ENCODE measurements at places on chromosomes 11 and 22.

GRCh38 chr11:117841551-117842031 is 17.0 kb upstream of the FXYD2 start:
- DNase-seq: no peak

DNA sequence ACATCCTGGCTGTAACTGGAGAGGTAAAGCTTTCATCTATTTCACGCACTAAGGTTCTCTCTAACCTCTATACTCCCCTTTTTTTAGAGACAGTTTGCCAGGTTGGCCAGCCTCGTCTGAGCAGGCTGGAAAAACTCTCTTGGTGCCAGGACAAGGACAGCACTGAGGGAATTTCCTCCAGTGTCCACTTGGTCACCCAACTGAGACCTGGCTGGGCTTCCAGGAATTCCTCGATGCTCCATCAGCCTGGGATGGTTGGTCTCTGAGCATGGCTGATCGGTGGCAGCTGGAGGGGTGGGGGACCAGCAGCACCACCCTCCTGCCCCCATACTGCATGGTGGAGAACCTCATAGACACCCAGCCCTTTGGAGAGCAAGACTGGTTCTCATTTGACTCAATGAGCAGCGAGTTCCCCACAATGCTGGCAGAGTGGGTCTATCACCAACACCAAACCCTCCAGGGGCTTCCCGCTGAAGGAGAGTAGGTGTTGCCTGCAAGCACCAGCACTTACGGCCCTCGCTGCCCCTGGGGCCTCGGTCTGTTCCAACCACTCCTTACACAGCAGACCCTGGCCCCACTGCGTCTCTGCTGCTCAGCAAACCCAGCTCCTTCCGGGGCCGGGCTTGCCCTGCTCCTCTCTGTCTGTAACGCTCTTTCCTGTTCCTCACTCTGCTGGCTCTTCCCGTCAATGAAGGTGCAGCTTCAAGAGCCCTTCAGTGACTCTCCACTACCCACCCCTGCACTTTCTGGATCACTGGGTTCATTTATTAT is 122.2 kb downstream of the ST3GAL4 start:
- DNase-seq: no peak

GRCh38 chr11:132638423-132638822 is 893.9 kb downstream of the OPCML start:
- no peak for DNase-seq

GRCh38 chr11:105719073-105719822 is 109.4 kb downstream of the GRIA4 start:
- peak; percentile 88 for DNase-seq

DNA sequence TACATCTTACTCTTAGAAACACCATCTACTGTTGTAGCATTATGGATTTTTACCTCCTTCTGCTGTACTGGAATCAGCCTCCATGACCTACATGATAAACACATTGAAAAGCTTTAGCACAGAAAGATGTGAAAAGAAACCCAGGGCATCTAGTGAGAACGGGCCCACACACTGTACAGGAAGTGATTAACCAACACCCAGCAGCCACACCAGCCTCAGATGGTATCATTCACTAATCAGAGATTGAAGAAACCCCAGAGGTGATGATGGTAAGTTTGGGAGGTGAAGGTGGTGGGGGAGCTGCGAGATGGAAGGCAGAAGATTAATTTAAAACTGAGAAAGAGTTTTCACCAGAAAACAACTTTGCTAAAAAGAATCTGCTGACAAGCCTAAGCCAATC is 46.1 kb downstream of the RASSF10 start:
- no peak for DNase-seq

DNA sequence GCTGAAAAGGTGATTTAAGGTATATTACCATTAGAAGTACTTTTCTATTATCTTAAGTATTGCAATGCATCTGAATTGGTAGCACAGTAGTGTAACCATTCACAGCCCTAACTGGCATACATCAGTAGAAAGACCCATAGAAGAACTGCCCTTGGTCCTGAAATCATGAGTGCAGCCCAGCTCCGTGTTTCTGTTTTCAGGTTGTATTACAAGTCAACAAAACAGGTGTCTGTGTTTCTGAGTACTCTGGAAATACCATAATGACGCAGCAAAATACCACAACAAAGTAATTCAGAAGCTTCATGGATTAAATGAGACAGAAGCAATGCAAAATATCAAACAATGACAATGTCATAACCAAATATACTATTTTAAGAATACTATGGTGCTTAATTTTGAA is 226.3 kb downstream of the OPCML start:
- DNase-seq: no peak

- no peak for DNase-seq
Measured at GRCh38 chr22:48371391-48371790, 1456.3 kb downstream of the BRD1 start.

- peak; percentile 63 for DNase-seq
Measured at GRCh38 chr11:117316197-117316961, at the start of gene BACE1. Gene BACE1, minus strand, starts transcription at chr11:117316256. Its CDS starts 461 bp downstream, at chr11:117315795.

DNA sequence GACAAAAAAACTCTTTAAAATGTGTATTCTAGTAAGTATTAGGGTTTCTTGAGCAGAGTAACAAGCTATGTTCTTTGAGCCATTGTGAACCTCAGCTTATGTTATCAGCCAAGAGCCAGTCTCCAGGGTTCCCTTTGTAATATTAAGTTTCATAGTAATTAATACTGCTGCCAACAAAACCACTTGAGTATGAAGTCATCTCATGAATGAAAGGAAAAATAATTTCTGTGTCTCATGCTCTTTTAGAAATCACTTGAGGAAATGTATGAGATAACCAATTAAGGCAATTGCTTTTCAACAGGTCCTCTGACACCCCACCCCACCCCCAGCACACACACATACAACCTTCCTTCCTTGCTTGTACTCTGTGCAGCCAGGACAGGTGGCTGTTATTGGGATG is 59.9 kb downstream of the BBOX1 start:
- no peak for DNase-seq

DNA sequence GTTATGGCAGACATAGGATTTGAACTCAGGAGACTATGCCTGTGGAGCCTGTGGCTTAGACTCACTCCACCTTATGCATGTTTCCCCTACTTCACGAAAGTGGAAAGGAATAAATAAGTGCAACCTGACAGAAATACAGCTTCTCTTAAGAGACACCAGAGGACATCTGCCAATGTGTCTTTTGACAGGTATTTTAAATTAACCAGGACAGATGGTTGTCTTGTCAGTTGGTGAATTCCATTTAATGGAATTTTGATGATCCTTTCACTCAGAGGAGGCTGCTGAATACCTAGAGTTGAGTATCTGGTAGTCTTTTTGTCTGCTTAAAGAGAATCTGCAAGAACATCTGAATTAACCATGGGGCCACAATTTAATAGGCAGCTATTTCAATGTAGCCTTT is 46.1 kb downstream of the NELL1 start:
- no peak for DNase-seq

- DNase-seq: no peak
Measured at GRCh38 chr11:77114089-77114463, 11.4 kb downstream of the OMP start.

DNA sequence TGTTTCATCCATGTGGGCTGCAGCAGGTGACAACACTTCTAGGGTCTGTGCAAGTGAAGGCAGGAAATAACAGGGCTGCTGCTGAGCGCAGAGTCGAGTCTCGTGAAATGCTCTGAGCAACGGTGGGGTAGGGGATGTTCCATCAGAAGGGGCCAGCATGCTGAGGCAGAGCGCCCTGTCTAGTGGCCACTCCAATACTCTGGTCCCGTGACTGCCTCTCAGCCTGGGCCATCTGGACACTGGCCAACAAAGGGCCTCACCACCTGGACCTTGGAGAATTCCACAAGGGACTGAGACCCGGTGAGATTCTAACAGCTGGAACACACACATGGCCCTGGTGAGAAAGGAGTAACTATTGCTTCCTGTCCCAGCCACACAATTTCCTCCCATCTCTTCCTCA is 375.7 kb downstream of the SHANK2 start:
- DNase-seq: no peak

DNA sequence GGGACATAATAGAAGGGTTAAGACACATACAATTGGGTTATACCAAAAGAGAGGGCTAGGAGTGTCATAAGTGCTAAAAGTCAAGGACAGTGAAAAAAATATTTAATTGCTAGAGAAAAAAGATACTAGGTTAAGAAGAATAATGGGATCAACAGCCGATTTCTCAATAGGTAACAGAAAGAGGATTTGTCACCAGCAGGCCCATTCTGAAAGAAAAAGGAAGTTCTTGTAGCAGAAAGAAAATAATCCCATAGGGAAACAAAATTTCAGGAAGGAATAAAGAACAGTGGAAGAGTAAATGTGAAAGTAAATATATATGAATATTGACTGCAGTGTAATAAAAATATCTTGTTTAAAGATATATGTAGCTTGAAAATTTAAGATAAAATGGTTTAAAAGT is 43.3 kb upstream of the ADORA2A start:
- no peak for DNase-seq

- no peak for DNase-seq
Measured at GRCh38 chr11:70621241-70621640, 222.9 kb downstream of the CTTN start.

DNA sequence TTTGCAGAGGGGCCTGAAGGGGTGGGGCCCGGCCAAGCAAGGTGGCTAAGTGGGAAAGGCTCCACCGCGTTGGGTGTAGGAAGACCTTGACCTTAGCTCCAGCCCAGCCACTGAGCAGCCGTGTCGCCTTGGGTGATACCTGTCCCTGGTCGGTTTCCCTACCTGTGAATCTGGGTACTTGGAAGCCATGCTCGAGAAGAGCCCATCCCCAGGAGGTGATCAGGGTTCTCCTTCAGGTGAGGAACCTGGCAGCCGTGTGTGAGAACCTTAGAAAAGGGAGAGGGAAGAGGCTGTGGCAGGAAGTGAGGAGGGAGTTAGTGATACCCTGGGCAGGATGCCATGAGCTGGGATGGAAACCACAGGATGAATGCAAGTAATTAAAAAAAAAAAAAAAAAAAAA is 21.6 kb downstream of the PPARA start:
- peak; percentile 49 for DNase-seq

DNA sequence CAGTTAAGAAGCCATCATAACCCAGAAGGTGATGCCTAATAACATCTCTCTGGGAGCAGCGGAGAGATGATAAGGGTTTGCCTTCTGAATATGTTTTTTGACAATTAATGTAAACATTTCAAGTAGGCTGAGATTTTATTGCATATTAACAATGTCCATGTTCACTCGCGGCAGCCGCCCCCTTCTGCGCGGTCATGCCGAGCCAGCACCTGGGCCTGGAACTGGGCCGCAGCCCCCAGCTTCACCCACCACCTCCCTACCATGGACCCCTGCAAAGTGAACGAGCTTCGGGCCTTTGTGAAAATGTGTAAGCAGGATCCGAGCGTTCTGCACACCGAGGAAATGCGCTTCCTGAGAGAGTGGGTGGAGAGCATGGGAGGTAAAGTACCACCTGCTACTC is 4.3 kb upstream of the SAA1 start:
- DNase-seq: no peak

DNA sequence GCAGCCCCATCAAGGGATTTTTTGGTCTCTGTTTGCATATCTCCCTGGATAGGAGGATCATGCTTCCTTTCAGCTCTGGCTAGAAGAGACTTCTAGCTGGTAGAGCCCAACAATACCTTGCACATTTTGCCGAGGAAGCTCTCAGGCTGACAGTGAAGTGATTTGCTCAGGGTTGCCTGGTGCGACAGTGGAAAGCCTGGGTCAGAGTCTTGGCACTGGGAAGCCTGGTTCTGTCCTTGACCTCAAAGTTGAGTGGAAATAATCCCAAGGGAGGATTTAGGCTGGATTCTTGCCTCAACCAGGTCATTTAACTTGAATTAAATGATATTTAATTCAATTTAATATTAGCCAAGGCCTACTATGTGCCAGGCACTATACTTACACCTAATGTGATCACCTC is 24.4 kb upstream of the ALG8 start:
- no peak for DNase-seq

DNA sequence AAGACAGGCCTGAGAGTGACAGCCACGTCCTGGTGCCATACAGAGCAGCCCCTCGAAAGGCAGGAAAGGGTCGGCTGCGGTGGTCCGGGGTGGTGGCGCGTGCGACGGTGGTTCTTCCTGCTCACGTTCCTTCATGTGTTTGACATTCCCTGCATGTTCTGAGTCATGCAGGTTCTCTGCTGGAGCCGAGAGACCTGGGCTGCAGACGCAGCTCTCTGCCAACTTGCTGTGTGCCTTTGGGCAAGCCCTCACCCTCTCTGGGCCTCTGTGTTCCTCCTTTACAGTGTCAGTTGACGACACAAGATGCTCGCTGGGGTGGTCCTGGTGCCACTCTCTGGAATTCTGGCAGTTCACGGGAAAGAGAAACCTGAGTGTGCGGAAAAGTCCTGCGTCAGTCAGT is 12.0 kb downstream of the ARHGAP8 start:
- DNase-seq: no peak

DNA sequence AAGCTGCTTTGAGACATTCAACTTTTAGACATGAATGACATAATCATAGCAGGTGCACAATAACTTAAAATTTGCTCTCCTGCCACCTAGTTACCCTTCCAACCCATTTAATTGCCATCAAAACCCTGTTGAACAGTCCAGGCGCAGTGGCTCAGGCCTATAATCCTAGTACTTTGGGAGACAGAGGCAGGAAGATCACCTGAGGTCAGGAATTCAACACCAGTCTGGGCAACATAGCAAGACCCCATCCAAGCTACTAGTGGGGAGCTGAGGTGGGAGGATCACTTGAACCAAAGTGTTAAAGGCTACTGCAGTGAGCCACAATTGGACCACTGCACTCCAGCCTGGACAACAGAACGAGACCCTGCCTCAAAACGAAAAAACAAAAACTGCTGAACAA is 4.0 kb upstream of the PHF21A start:
- DNase-seq: no peak

- DNase-seq: no peak
Measured at GRCh38 chr11:24233041-24233440, 263.8 kb upstream of the LUZP2 start.

DNA sequence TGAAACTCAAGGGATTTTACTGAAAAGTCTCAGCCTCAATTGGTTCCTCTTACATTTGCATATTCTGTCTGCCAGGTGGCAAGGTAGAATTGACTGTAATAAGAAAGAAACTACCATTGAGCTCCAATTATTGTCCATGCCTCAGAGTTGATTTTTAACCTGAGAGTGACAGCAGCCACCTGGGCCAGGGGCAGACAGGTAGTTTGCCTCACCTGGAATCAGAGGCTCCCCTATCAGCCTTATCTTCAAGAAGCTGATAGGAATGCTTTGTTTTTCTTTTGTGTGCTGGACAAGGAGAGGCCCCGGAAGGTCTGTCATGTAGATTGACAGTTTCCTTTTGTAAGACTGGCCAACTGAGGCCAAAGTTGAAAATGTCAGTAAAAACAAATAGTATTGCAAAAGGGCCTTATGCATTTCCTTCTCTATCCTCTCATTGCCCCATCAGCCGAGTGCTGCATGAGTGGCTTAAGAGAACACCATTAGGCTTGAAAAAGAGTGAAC is 34.1 kb downstream of the CD44 start:
- DNase-seq: no peak

All from RCC 7860 (cell line).